ENCODE measurements at places on chromosomes 12 and 14.

DNA sequence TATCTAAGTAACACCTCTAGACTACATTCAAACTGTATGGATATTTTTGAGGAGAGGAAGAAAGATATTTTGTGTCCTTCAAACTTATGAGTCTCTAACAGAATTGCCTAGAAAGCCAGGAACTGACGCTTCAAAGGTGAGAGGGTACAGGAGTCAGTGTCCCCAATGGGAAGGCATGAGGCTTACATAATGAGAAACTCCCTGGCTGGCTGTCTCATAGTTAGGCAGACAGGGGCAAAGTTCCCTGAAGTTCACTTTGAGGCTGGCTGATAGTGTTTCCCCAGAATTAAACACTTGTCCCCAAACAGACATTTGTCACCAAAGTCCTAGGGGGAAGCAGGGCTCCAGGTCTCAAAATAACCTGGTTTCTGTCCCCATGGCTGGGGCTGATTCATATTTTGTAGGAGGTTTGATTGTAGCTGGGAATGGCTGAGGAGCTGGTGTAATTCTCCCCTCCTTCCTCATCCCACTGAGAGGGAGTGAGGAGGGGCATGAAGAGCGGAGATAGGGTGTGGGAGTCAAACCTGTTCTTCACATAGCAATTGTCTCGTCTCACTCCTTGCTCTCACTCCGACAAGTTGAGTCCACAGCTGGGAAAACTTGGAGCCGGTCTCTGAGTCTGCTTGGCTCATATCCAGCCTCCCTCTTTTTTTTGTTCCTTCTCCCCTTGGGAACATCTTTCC, 56.4 kb upstream of the CISTR start:
- DNase-seq = no peak

DNA sequence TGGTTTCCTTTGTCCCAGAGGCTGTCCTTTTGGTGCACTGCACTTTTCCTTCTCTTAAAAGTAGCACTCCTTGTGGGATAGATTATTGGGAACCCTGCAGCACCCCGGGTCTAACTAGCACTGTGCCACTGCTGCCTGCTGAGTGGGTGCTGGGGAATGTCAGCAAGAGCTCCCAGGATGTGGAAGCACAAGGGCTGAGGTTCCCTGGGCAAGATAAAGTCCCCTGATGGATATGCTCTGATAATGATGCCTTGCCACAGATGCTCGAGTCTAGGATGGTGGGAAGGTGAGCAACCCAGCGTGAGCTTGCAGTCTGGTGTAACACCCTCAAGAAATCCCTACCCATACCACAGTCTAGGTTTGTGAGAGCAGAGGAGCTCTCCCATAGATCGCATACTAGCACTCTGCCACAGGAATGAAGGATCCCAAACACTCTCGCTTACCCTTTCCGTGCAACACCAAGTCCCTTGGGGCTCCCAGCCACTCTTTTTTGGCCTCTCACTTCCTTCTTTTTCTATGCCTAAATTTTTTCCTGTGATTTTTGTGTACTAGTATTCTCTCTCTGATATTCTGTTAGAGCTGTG, 32.6 kb downstream of the USP15 start:
- no peak for DNase-seq

- DNase-seq = peak; percentile 84
Measured at GRCh38 chr12:50517421-50518048, 12.8 kb downstream of the DIP2B start.

GRCh38 chr12:117334051-117334450, 27.4 kb downstream of the NOS1 start:
- DNase-seq = no peak

DNA sequence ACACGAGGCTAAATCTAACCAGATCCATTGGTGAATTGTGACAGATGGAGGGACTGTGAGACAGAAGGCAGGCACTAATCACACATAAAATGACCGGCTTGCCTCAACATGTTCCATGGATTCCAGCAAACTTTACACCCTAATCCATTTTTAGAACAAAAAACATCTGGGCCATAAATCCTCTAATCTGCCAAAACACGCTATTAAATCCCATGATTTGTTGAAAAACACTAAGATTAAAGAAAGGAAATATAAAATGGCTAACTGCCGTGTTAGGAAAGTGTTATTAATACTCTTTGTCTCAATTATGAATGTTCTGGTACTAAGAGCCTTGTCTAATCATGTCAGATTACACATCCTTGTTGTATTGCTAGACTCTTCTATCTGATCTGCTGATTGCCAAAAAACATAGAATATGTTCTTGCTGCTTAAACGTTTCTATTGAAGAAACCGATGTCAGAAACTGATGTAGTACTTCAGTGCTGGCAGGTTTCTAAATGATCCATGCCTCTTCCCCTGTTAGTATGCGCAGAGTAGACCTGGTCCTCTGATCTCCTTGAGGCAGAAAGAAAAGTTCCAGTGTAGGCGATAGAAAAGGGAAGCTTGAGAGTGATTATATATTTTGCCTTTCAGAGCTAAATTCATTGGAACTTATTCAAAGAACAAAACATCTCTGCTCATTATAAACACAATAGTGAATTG, 384.9 kb downstream of the SOX5 start:
- no peak for DNase-seq

GRCh38 chr12:70843363-70843762, 77.2 kb downstream of the PTPRR start:
- DNase-seq = no peak

GRCh38 chr14:63478010-63478409, 65.2 kb downstream of the PPP2R5E start:
- DNase-seq = no peak

DNA sequence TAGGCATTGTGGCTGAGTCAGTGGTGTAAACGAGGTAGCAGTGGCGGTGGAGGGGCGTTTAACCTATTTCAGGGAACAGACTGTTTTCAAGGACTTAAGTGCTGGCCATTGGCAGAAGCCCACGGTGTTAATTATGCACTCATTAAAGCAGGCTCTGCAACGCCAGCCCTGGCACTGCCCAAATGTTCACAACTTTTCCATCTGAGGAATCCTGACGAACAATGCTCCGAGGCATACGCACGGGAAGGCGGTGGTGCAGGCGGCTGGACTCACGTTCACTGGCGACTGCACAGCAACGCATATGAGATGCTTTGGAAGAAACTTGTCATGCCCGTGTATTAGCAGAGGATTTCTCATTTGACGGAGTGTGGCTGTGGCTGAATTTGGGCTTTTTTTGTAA, 70.6 kb upstream of the SLC24A4 start:
- no peak for DNase-seq

DNA sequence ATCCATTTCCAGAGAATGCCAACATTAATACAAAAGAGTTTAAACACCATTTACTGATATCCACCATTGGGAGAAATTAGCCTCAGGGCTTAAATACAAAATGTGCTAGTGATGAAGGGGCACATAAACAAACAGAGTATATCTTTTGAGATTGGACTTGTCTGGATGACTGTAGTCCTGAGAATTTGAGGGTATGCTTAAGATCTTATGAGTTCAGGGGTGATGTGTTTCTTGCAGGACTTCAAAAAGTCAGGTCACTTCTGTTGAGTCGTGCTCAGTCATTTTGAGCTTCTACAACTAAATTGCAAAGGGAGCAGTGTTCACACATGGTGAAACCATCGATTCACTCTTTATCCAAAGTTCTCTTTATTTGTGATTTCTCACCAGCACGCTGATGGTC, 425.7 kb downstream of the ATP23 start:
- peak; percentile 55 for DNase-seq

GRCh38 chr12:49170924-49171323, 18.0 kb downstream of the TUBA1A start:
- no peak for DNase-seq

DNA sequence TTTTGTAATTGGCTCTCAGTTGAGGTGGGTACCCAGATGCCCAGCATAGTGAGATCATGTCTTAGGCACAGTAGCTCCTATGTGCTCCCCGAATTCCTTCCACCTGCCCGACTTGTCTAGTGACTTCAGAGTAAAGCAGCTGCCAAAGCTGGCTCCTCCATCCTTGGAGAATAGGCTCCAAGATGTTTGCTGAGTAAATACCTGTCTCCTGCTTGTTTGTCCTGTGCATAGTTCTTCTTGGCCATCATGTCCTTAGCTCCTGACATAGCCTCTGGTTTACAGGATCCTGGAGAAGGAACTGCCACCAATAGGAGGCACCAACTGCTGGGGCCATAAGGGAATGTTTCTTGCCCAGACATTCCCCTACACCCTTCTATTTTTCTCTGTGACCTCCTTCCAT, 52.6 kb upstream of the CISTR start:
- no peak for DNase-seq

GRCh38 chr14:56979936-56980335, 169.7 kb upstream of the OTX2 start:
- no peak for DNase-seq

DNA sequence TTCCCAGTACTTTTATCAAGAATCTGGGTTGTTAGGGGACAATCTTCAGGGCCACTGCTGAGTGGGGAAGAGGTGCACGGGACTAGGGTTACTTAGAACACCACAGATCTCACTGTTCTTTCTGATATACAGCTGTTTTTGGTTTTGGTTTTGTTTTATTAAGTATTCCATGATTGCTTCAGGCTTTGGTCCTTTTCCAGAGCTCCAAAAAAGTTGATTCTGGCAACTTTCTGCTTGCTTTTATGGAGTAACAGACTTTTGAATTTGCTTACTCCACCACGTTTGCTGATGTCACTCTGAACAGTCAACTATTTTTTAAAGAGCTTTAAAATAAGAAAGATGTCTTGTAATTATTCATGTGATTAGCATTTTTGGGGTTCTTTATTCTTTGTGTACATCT, 368.1 kb upstream of the FOXG1 start:
- no peak for DNase-seq

GRCh38 chr14:75153295-75153694, 23.1 kb downstream of the TMED10 start:
- DNase-seq = no peak

DNA sequence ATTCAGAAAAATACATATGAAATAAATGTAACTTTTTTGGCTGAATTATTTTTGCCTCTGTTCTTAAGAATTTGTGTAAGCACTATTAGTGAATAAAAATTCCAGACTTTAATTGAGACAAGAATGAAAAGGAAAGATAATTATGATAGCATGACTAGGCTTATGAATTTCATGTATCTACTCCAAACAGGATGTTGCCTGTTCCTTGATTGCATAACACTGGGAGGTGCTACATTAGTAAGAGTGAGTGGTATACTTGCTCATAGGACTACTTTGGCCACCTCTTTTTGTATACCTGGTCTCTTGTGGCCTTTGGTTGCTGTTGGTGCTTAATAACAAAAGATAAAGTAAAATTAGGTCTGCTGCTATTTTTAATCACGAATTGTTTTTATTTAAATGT, 112.8 kb downstream of the NAV3 start:
- peak; percentile 87 for DNase-seq

- DNase-seq = no peak
Measured at GRCh38 chr12:2292560-2292959, 239.8 kb downstream of the CACNA1C start.

- DNase-seq = no peak
Measured at GRCh38 chr12:131862600-131862993, 31.8 kb upstream of the ULK1 start.

DNA sequence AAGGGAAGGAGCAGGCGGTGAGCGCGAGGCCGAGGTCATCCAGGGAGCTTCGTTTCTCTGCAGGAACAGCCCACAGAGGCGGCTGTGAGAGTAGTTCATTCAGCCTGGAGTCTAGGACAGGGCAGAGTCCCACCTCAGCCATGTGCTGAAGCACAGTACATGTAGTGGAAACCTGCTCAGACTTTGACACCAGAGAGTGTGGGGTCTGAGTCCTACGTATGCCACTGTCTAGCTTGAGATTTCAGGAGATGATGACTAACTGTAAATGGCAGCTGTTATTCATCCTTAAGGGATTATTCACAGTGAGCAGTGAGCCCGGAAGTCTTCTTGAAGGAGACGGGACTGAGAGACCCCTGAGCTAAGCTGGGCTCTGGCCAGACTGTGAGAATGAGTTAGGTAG, 938 bp upstream of the SLC6A13 start:
- DNase-seq = peak; percentile 68

DNA sequence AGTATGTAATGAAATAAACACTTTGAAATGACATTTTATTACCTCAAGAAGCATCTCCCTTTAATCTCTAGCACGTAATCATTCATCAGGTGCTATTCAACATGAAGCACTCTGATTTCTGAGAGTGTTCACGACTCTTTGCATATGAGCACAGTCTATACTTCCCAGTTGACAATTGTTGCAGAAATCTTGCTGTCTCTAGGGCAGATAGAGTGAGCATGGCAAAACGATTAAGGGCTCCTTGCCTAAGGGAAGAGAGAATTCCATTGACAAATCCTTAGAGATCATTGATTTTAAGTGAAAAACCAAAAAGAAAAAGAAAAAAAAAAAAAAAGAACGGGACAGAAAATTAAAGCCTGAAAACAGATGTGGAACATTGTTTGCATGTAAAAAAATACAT, 107.6 kb downstream of the C12orf50 start:
- DNase-seq = no peak

GRCh38 chr14:99346470-99347080, 74.6 kb upstream of the BCL11B start:
- DNase-seq = no peak

GRCh38 chr14:77122526-77123125, 19.0 kb downstream of the ZDHHC22 start:
- no peak for DNase-seq

DNA sequence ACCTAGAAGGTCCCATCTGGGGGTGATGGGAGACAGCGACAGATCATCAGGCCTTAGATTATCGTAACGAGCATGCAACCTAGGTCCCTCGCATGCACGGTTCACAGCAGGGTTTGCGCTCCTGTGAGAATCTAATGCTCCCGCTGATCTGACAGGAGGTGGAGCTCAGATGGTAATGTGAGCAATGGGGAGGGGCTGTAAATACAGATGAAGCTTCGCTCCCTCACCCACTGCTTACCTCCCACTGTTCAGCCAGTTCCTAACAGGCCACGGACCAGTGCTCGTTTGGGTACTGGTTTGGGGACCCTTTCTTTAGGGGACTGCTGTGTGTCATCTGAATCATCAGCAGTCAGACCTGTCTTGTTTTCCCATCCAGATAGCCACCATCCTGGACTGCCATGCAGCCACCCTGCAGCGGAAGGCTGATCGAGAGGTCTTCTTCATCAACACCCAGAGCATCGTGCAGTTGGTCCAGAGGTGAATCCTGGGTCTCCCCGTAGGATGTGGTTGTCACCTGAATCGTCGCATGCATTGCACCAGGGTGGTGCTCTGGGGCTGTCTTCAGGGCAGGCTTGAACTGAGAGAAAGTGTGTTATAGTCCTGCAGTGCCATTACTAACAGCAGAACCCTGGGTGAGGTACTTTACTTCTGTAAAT, 96.2 kb downstream of the ACACB start:
- DNase-seq = no peak

Measured in IMR-90 (cell line).